Stimulated activated CD8-positive, alpha-beta memory T cell treated with anti-CD3 and anti-CD28 coated beads, Interleukin-7, amount 100 ng/mL, for 4 hours (primary cell): ENCODE measurements at places on chromosomes 4 and X.
A peak's percentile ranks its signal among the peaks of the same experiment; 100 is the strongest.

GRCh38 chrX:132539611-132540010 lies 50.8 kb upstream of the MBNL3 start:
- DNase-seq = no peak

DNA sequence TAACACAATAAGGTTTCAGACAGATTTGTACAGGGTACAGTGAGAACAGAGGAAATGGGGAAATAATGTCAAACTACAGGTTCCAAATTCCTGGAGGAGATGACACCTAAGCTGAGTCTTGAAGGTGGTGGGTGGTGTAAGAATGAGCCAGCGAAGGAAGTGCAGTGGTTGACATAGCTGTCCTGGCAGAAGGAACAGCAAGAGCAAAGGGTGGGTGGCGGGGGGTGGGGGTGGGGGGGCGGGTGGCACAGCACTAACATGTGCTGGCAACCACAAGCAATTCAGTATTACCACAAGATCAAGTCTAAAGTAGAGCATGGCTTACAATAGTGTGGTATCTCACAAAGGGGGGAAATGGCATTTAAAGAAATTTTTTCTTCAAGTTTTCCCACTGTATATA lies 13.1 kb upstream of the G3BP2 start:
- DNase-seq = peak; percentile 44

GRCh38 chr4:169234137-169234855 lies 36.5 kb downstream of the SH3RF1 start:
- DNase-seq = no peak

DNA sequence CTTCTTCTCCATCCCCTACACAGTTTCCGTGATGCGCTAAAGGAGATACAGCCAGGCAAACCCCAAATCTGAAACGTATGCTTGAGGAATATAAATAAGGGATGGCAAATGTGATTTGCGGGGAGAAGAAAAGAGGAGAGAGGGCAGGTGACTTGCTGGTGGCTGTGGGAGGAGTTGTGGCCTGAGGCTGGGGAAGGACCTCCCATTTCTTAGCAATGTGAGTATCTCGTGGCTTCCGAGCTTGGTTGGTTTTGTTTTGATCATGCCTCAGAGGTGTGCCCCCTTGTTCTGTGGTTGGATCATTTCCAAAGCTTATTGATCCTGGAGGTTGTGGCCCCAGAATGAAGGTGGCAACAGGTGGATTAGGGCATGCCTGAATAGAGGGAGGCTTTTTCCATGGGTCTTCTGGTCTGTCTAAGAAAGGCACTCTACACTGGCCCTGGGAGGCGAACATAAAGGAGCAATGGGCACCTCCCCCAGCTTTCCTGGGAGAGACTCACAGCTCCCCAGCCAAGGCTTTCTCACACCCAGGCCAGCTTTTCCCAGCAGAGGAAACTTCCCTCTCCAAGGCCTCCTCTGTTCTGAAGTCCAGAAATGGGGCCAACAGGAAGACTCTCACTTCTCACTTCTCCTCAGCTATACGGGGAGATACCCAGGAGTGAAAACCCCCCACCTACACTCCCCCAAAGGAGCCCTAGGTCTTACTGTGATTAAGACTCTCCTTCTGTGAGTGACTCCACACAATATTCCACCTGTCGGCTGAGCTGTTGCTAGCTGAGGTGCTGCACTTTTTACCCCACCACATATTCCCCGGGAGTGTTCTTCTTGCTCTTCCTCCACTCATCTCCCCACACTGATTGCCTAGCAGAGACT lies 40.0 kb downstream of the C4orf51 start:
- DNase-seq = no peak

DNA sequence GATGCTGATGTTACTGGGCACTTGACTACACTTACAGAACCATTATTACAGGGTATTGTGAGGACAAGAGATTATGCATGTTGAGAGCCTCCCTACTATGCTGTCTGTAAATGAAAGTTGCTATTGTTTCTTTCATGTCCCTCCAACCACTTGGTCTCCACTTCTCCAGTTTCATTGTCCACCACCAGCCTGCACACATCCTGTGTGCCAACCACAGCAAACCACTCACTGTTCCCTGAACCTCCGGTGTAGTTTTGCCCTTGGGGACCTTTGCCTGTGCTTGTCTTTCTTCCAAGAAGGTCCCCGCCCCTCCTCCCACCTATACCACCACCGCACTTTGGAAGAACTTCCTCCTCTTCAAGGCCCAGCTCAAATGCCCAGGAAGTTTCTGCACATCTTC lies 43.1 kb upstream of the AFF2 start:
- no peak for DNase-seq

DNA sequence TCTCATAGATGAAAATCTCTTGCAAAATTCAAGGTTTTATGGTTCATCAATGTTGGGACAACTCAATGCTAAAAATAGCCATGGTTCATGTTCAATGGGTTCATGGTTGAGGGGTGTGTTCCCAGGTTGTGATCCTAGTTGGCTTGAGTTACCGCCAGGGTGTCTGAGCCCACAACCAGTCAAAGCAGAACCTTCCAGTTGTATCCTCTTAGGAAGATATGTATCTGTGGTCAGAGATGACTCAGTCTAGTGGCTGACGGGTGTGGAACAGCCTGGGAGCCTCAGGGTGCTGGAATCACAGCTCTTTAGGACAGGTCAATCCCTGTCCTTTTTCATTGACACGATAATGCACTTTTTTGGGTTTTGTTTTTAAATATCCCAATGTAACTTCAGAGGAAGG lies 192.3 kb upstream of the NR3C2 start:
- no peak for DNase-seq

DNA sequence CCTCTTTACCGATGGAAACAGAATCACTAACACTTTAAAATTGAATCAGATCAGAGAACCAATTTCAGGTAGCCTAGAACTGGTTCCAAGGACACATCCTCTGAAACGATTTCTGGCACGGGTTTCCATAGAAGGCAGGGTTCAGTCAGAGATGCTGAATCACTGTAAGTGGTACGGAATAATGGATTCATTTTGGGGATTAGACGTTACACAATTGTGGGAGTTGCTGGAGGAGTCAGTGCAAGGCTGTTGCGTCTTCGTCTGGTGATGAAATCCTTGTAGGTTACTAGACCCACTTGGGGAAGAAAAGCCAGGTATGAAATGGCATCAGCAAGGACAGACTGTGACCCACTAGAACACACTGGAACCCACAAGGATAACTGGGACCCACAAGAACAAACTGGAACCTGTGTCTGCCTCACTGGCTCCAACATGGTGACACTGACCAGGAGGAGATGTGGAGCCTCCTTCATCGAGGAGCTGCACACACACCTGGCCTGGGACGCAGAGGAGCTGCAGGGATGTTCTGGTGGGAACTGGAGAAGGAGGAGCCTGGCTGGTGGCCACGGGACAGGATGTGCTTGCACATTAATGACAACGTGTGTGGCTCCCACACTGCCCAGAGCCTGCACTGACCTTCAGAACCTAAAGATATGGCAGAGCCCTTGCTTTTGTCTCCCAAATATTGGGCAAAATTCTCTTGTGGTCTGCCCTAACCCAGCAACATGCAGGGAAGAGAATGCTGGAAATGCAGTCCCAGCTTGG lies 105.1 kb downstream of the TRAPPC11 start:
- DNase-seq = no peak

DNA sequence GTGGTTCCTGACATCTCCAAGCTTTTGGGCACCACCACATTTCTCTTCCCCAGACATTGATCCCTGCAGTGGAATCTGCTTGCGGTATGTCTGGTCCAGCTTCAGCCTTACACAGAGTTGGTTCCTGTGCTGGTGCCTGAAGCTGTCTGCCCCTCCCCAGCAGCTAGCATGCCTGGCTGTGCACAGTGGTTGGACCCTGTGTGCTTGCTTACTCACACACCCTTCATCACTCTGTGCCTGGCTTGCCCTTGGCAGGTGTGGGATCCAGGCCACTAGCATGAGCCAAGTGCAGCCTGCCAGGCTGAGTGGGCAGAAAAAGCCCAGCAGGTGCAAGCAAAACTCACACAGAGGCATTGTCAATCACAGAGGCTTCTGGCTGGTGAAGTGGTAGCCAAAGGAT lies 473.8 kb downstream of the ACTRT1 start:
- DNase-seq = no peak

GRCh38 chrX:103910430-103910829 lies 52.0 kb upstream of the TMSB15B start:
- DNase-seq = no peak

DNA sequence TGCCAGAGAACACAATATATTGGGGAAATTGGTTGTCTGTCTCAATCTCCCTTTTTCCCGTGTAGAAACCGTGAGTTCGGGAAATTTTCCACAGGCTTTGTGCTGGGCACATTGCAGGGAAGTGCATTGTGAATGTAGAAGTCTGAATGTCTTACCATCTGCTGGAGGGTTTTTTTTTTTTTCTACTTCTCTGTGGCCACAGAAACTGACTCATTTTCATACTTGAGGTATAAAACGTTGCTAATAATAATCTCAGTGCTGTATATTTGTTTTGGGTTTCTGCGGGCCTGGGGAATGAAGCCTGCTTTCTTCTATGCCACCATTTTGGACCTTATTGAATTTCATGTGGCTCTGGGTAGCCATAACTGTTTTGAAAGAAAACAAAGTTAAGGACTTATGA lies 1001.2 kb downstream of the STIM2 start:
- DNase-seq = no peak

DNA sequence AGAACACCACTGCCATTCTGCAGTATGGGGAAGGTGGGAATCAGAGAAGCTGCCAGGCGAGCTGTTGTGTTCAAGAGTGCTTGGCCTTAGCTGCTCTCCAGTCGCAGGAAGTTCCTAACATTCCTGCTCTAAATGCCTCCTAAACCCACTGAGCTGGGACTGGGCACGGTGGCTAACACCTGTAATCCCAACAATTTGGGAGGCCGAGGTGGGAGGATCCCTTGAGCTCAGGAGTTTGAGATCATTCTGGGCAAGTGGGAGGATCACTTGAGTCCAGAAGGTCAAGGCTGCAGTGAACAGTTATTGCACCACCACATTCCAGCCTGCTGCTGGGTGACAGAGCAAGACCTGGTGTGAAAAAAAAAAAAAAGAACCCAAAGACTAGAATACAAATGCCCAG lies 690.3 kb upstream of the FAM241A start:
- no peak for DNase-seq
